ENCODE measurements at places on chromosomes 16 and 17.

- no peak for DNase-seq
These were observed 138.6 kb upstream of the WSCD1 start for GRCh38 chr17:5931616-5932015.

DNA sequence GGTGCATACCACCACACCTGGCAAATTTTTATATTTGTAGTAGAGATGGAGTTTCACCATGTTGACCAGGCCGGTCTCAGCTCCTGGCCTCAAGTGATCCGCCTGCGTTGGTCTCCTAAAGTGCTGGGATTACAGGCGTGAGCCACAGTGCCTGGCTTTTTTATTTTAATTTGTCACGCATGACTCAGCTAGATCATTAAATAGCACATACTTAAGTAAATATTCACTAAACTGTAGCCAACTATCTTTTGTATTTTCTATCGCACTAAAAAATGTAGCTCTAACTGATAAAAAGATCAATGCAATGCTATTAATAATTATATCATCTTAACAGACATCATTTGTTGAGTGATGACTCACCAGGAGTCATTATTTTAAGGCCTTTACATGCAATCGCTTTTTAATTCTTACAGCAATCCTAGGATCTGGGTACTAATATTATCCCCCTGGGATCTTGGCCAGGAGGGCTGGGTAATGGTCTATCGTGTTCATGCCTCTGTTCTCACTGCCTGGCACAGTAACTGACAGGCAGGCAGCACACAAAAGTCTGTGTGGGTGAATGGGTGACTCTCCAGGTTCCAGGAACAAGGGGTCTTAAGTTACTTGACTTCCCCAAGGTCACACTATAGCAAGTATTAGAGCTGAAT is 693.5 kb upstream of the EEF2KMT start:
- DNase-seq, result no peak

DNA sequence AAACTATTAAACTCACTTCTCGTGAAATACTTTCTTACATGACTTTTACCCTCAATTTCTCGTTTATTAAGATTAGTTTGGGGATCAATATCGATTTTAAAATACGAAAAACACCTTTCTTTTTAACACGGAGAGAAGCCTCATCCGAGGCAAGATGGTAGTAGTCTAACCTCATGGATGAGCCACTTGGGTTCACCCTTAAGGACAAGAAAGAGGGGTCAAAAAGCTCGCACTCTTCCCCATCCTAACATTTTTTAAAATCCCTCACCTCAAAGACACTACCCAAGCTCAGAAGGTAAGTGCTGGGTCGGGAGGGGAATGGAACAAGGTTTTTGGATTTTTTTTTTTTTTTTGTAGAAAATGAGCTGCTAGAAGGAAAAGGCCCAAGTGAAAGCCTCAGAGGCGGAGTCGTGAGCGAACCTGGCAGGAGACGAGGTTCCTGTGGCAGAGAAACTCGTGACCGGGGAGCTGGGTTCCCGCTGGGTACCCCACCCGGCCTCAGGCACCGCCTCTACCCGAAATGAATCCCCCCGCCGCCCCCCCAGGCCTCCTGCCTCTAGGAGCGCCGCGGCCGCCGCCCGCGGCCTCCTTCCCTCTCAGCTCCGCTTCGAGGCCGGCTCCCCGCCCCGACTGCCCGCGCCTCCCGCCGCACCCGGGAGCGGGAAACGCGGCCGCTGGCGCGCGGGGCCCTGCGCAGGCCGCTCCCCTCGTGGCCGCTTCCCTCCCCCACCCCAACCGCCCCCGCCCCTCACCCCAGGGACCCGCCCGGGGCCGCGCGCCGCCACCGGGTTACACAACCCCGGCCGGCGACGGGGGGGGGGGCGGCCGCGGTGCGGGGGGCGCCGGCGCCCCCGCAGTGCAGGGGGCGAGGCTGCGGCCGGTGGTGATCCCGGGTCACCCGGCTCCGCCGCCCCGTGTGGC is 1.6 kb downstream of the NUFIP2 start:
- peak; percentile 15 for DNase-seq

- peak; percentile 47 for DNase-seq
These were observed 580 bp downstream of the TANC2 start for GRCh38 chr17:62966426-62967204.

DNA sequence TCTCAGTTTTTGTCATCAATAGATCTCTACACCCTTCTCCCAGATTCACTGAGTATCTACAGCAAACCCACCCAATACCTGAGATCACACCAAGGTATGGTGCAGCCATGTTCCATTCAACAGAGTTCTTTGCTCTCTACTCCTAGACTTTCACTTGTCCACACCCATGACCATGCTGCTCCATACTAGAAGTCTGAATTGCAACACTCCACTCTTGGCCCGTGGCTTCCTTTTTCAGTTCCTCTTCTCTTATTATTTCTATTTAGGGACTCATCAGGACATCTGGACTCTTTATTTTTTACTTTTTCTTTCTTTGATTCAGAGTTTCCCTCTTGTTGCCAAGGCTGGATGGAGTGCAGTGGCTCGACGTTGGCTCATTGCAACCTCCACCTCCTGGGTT is 37.1 kb downstream of the YWHAE start:
- DNase-seq, result no peak

GRCh38 chr17:42783791-42784138 is 3.4 kb downstream of the WNK4 start:
- no peak for DNase-seq

DNA sequence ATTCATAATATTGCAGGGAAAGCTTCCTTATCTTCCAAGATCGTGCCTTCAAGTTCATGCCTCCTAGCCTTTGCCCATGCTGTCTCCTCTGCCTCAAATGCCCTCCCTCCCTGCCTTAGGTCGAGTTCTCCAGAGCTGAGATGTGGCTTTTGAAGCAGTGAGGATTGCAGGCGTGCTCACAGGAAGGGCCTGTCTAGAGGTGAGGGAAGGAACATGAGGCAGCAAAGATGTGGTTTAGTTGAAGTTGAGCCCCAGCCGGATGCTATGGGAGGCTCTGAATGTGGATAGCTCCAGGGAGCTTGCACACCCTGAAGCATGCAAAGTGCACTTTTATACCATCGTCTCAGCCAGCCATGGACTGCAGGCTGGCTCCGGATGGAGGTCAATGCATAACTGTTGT is 754.6 kb upstream of the EEF2KMT start:
- no peak for DNase-seq

DNA sequence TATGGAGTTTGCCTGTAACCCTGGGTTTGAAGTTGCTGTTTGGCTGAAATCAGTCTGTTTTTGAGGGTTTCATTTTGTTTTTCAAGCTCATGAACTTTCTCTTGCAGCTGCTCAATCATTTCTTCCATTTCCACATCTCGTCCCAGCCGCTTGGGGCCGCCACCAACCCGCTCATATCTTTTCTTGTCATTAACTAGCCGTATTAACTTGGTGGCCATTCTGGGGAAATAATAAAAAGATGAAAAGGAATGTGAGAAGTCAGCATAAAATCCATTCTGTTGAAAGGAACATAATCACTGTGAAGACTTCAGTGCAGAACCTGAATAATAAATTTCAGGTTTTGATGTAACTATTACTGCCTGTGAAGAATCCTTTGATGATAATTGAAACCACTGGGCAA is 11.5 kb downstream of the RPGRIP1L start:
- no peak for DNase-seq

DNA sequence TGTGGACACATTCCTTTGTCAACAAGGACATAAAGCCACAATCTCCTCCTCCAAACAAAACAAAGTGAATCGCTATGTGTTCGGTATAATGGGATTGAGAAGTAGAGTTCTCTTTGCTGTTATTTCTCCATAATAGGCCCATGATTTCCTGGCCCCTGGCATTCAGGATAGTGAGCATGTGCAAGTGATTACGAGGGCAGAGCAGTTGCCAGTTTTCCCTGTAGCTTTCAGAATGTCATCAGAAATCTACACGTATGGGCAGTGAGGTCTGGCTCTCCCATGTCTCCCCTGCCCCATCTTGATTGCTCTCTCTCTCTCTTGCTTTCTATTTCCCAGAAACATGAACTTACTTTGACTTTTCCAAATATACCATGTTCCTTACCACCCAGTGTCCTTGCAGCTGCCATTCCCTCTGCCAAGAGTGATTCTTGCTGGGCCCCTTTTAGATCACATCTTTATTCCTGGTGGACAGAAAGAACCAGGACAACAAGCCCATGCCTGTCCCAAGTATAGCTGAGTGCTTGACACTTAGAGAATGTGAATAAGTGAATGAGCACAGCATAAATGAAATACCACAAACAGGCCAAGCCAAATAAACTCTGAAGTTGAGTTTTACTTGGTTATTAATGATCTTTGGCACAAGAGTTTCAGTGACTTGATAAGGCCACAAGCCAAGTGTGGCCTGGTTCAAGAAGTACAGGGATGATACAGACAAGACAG is 273.1 kb downstream of the CDH13 start:
- DNase-seq, result no peak

DNA sequence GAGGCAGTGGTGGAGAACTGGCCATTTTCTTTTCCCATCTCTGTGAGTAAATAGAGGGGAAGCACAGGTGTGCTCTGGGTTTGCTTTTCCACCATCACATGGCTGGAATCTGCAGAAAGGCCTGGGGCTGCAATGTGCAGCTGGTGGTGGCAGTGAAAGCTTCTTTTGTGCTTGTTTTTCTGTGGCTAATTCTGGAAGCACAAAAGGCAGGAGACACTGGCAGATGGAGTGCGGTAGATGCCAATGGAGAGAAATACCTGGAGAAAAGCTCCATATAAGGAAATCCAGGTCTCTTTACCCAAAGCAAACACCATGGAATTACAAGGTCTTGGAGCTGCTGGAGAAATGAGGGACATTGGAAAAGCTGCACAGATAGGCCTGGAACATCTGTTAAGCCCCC is 146.9 kb downstream of the HAPSTR1 start:
- no peak for DNase-seq

- no peak for DNase-seq
These were observed 28.1 kb downstream of the TTYH2 start for GRCh38 chr17:74241431-74241830.

GRCh38 chr16:81832801-81833547 is 53.9 kb downstream of the PLCG2 start:
- no peak for DNase-seq

GRCh38 chr17:40485851-40486521 is 15.4 kb downstream of the TNS4 start:
- DNase-seq, result no peak

GRCh38 chr16:4207229-4207628 is 34.7 kb downstream of the SRL start:
- DNase-seq, result no peak

- DNase-seq, result no peak
These were observed 62.1 kb downstream of the PRKCA start for GRCh38 chr17:66364508-66364907.

- DNase-seq, result no peak
These were observed 15.8 kb downstream of the CACNG5 start for GRCh38 chr17:66850692-66851091.

DNA sequence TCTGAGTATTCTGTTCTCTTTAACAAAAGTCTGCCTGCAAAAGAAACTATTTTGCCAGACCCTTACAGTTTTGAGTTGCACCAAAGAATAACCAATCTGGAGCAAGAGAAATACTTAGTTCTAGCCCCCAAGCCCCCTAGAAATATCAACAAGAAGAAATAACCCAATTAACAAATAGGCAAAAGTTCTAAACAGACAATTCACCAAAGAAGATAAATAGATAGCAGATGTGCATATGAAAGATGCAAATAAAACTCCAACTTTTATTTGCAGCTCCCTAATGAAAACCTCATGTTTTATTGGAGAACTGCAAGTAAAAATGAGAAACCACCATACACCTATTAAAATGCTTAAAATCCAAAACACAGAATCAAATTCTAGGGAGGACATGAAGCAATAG is 1308.0 kb downstream of the CDH11 start:
- DNase-seq, result no peak

GRCh38 chr17:7713782-7714181 is 3.8 kb upstream of the DNAH2 start:
- DNase-seq, result no peak

GRCh38 chr16:83833921-83834320 is 26.1 kb downstream of the HSBP1 start:
- DNase-seq, result no peak

All from activated CD4-positive, alpha-beta T cell treated with anti-CD3 and anti-CD28 coated beads, Interleukin-2, amount 50 U/mL, for 24 hours (primary cell).